ENCODE measurements at places on chromosomes 1 and 21.

GRCh38 chr1:53331446-53332185 lies 3.7 kb upstream of the LRP8 start:
- DNase-seq = no peak

DNA sequence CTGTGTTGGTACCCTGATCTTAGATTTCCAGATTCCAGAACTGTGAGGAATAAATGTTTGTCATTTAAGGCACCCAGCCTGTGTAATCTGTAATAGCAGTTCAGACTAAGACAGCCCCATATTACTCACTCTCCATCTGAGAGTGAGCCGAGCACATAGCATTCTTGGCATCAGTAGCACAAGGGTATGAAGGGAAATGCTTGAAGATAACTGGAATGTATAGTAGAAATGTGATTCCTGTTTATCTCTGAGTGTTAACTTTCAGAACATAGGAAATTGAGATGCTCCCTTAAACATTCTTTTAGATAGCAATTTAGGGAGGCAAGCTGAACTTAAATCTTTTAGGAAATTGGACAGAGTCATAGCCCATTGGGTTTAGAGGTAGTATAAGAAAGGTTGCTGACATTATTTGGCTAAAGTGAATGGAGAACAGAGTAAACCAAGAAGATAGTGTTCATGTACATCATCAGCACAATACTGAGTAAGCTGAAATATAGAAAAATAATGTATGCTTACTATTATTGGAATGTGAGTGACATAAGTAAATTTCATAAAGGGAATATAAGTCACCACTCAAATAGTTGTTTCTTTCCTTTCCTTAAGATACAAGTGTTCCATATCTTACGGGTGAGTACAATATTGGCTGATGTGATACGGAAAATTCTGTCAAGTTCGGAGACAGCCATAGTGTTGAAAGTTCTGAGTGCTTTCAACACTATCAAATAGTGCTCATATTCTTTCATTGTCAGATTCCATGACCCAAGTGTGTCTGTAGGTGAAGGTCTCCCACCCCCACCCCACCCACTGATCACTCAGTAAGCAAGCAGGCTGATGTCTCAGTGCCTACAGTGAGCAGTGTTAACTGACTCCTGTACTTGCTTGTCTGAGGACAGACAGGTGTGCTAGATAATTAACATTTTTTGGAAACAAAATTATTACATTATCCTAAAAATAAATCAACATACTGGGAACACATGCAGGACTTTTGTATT lies 73.7 kb downstream of the LRRC8D start:
- peak; percentile 9 for DNase-seq

DNA sequence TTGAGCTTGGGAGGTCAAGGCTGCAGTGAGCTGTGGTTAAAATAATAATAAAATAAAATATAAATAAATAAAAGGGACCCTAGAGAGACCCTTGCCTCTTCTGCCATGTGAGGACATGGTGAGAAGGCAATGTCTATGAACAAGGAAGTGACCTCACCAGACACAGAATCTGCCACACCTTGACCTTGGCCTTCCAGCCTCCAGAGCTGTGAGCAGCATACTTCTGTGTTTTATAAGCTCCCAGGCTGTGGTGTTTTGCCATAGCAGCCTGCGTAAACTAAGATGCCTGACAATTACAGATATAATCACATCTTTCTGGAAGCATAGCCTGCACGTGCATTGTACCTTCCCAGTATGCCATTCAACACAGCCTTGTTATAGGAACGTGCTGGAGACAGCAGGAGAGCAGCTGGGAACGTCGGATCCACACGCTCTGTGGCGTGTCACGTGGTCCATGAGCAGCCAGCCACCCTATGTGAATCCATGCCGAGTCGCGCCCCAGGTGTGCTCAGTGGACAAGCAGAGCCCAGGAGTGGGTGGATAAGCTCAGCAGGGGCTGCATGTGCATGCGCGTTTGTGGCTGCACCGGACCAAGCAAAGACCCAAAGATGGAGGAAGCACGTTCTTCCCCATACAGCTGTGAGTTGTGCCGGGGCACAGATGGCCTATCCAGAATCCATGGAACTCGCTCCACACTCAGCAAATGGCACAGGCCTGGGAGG lies 17.8 kb downstream of the WNT9A start:
- no peak for DNase-seq

DNA sequence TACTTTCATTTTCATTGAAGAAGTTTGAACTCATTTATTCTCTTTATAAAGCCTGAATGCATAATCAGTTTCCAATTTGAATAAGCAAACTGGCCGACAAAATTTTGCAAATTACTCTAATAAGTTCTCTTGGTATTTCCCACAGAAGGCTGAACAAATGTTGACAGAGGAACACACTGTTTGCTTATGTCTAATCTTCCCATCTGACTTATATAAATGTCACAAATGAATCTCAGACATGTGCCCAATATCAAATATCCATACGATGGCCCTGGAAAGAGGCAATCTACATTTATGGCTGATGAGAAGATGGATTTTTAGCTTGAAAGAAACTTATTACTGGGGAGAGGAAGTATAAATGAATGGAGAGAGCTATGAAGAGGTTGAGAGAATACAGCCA lies 380.6 kb upstream of the ZRANB2 start:
- DNase-seq = no peak

GRCh38 chr1:81144240-81144825 lies 656.4 kb upstream of the ADGRL2 start:
- no peak for DNase-seq

Data from ACHN (cell line).